ENCODE measurements at places on chromosomes 7 and 10. TPM values are rescaled to one million over a fixed set of nuclear protein-coding genes. Genes with fewer than 3 reads are reported as not detected.

GRCh38 chr7:39125846-39126245 is 148.1 kb downstream of the POU6F2 start:
- H3K27me3 ChIP-seq, result no peaks in the 10 kb centered on the region
- no peak overlapping the region for H3K4me3 ChIP-seq
- no peak overlapping the region for H3K27ac ChIP-seq

DNA sequence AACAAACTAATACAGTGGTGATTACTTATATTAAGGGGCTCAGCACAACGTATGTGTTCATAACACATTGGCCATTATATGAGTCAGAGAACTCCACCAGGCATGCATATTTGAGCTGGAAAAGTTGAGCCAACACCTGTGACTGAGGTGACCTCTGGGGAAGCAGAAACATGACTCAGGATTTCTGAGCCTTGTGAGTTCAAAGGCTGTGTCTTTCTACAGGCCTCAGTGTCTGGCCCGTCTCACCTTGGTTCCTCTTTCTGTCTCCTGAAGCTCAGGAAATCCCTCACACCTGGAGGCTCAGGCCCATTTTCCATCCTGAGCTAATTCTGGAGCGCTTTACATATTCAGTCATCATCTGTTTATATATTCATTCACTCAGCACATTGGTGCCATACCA is 230.9 kb upstream of the AGK start:
- H3K36me3 ChIP-seq, result no peaks in the 10 kb centered on the region
- H3K27me3 ChIP-seq, result no peaks in the 10 kb centered on the region
- H3K27ac ChIP-seq, result no peak overlapping the region
- no peak overlapping the region for H3K4me3 ChIP-seq
- H3K4me1 ChIP-seq, result no peaks in the 10 kb centered on the region

DNA sequence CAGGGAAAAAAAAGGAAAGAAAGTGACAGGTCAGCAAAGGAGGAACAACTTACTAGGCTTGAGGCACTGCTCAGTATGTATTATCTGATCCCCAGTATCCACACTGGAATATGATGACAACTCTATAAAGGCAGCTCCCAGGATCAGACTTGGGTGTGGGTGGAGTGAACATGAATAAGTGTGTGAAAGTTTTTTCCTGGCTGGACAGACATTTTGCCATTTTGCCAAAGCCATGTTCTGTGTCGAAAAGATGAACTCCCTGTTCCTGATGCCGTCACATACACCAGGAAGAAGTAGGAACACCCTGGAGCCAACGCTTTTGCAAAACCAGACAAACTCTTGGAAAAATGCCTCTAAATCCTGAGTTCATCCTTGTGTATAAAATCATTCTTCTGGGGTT is 143.2 kb upstream of the MEOX2 start:
- no peaks in the 10 kb centered on the region for H3K36me3 ChIP-seq
- no peak overlapping the region for H3K27ac ChIP-seq
- H3K27me3 ChIP-seq, result no peaks in the 10 kb centered on the region
- no peak for DNase-seq
- H3K4me3 ChIP-seq, result no peak overlapping the region

DNA sequence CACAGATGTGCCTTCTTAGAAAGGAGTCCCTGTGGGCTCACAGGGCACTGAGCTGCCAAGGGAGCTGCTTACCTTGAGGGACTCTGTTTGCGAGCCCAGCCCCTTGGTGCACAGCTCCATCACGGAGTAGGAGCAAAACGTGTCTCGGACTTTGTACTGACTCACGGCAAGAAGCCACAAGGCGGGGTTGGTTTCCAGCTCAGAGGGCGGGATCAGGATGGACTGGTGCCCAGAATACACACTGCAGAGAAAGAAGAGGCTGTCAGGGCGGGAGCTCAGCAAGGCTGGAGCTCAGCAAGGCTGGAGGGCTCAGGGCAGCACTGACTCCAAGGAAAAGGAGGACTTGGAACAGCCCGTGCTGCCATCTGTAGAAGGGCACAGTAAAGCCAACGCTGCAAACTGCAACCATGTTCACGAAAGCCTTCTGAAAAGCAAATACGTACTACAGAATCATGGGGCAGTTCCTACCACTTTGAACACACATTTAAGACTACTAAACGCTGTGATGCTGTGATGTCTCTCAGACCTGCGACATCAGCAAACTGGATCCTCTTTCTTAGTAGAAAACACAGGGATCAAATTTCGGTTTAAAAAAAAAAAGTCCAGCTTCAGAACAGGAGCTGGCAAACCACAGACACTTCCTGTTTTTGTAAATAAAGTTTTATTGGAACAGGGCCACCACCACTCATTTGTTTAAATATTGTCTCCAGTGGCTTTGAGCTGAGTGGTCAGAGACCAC is 194.3 kb downstream of the ZMYND11 start:
- H3K36me3 ChIP-seq, result no peaks in the 10 kb centered on the region
- no peak for DNase-seq
- H3K4me3 ChIP-seq, result peak overlapping the region; percentile 20
- H3K4me1 ChIP-seq, result peaks cover 33% of the 10 kb centered on the region
- no peaks in the 10 kb centered on the region for H3K27me3 ChIP-seq
- peak overlapping the region; percentile 45 for H3K27ac ChIP-seq

- H3K4me1 ChIP-seq, result no peaks in the 10 kb centered on the region
- H3K36me3 ChIP-seq, result no peaks in the 10 kb centered on the region
- no peak for DNase-seq
Observed at GRCh38 chr7:23938937-23939552, 229.0 kb downstream of the STK31 start.

GRCh38 chr10:116721547-116722392 is 20.6 kb downstream of the HSPA12A start:
- DNase-seq, result no peak
- H3K27ac ChIP-seq, result no peak overlapping the region
- H3K4me1 ChIP-seq, result peaks cover 34% of the 10 kb centered on the region

DNA sequence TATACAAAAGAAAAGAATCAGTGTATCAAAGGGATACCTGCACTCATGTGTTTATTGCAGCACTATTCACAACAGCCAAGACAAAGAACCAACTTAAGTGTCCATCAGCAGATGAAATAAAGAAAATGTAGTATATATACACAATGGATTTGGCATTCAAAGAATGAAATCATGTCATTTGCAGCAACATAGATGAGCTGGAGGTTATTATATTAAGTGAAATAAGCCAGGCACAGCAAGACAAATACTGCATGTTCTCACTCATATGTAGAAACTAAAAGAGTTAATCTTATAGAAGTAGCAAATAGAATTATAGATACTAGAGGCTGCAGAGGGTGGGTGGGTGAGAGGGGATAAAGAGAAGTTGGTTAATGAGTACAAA is 28.3 kb downstream of the CNOT4 start:
- H3K4me3 ChIP-seq, result no peak overlapping the region
- no peaks in the 10 kb centered on the region for H3K4me1 ChIP-seq
- peaks cover 5% of the 10 kb centered on the region for H3K36me3 ChIP-seq
- H3K27ac ChIP-seq, result no peak overlapping the region
- no peak for DNase-seq

GRCh38 chr7:68807666-68808065 is 790.6 kb upstream of the AUTS2 start:
- H3K4me3 ChIP-seq, result no peak overlapping the region
- H3K4me1 ChIP-seq, result no peaks in the 10 kb centered on the region
- no peaks in the 10 kb centered on the region for H3K36me3 ChIP-seq
- H3K27me3 ChIP-seq, result no peaks in the 10 kb centered on the region
- no peak for DNase-seq

- H3K36me3 ChIP-seq, result peaks cover 15% of the 10 kb centered on the region
- H3K27ac ChIP-seq, result no peak overlapping the region
- H3K27me3 ChIP-seq, result no peaks in the 10 kb centered on the region
- H3K4me3 ChIP-seq, result no peak overlapping the region
Observed at GRCh38 chr7:105642264-105642663, 61.0 kb upstream of the EFCAB10 start.

GRCh38 chr10:17256627-17257026 is 28.6 kb downstream of the VIM start:
- peaks cover 3% of the 10 kb centered on the region for H3K4me1 ChIP-seq
- H3K27me3 ChIP-seq, result no peaks in the 10 kb centered on the region
- H3K4me3 ChIP-seq, result no peak overlapping the region
- no peaks in the 10 kb centered on the region for H3K36me3 ChIP-seq
- no peak for DNase-seq

- H3K27ac ChIP-seq, result no peak overlapping the region
- no peaks in the 10 kb centered on the region for H3K4me1 ChIP-seq
- no peaks in the 10 kb centered on the region for H3K27me3 ChIP-seq
- H3K36me3 ChIP-seq, result no peaks in the 10 kb centered on the region
- no peak overlapping the region for H3K4me3 ChIP-seq
Observed at GRCh38 chr7:112184455-112184854, 21.7 kb downstream of the DOCK4 start.

GRCh38 chr7:153887749-153888569 is 164.2 kb upstream of the DPP6 start:
- no peak overlapping the region for H3K4me3 ChIP-seq
- H3K27ac ChIP-seq, result no peak overlapping the region
- H3K27me3 ChIP-seq, result peaks cover 28% of the 10 kb centered on the region
- H3K4me1 ChIP-seq, result no peaks in the 10 kb centered on the region
- no peak for DNase-seq

DNA sequence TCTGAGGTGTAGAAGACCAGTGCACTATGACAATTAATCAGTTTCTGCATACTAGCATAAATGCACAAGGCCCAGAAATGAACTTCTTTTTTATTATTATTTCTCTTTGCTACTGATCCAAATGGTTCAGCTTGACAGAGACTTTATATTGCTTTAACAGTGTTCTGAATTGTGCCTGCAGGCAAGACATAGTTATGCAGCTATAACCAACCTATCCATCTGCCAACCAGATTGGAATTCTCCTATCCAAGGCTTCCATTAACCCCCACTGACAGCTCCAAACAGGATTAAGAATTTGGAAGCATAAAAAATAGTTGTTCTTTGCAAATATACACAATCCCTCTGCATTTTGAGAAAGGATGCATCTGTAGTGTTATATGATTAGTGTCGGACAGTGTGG is 98.2 kb downstream of the BTRC start:
- H3K4me1 ChIP-seq, result no peaks in the 10 kb centered on the region
- no peak overlapping the region for H3K27ac ChIP-seq
- no peak overlapping the region for H3K4me3 ChIP-seq
- no peaks in the 10 kb centered on the region for H3K36me3 ChIP-seq

DNA sequence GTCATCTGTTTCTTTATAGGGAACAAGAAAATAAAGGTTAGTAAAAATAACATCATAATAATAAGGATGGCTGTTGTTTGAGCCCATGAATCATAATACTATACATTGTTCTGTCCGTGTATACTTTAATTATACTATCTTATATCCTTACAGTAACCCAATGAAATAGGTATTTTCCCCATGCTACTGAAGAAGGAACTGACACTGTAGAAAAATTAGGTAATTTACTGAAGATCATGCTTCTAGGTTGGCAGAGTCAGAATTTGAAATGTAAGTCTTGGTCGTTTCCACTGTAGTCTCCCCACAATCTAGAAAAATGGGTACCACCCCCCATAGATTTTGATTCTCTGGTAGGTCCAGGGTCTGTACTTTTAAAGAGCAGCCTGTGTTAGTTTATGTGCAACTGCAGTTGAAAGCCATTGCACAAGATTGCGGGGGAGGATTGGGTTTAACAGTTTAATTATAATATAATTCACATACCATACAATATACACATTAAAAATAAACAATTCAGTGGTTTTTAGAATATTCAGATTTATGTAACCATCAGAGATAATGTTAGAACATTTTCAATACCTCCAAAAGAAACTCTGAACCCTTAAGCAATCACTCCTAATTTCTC is 47.7 kb downstream of the SHOC2 start:
- no peak overlapping the region for H3K27ac ChIP-seq
- peaks cover 2% of the 10 kb centered on the region for H3K4me1 ChIP-seq
- no peaks in the 10 kb centered on the region for H3K27me3 ChIP-seq
- H3K36me3 ChIP-seq, result peaks cover 3% of the 10 kb centered on the region
- no peak for DNase-seq

DNA sequence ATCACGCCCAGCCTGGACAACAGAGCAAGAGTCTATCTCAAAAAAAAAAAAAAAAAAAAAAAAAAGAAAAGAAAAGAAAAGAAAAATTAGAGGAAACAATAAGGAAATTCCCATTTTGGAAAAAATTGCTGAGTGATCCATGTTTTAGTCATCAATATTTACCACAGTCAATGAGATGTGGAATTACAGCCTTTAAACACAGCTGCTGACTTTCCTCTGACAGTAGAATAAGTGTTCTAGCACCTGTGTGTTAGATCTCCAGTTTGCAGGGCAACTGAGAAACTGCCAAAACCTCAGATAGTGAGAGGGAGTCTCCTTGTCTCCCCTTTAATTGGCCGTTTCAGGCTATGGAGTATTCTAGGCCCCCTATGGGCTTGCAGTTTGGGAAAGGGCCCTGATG is 520.1 kb downstream of the KCNMA1 start:
- DNase-seq, result no peak
- H3K27ac ChIP-seq, result no peak overlapping the region
- no peaks in the 10 kb centered on the region for H3K4me1 ChIP-seq
- H3K27me3 ChIP-seq, result no peaks in the 10 kb centered on the region
- H3K36me3 ChIP-seq, result no peaks in the 10 kb centered on the region
- no peak overlapping the region for H3K4me3 ChIP-seq

DNA sequence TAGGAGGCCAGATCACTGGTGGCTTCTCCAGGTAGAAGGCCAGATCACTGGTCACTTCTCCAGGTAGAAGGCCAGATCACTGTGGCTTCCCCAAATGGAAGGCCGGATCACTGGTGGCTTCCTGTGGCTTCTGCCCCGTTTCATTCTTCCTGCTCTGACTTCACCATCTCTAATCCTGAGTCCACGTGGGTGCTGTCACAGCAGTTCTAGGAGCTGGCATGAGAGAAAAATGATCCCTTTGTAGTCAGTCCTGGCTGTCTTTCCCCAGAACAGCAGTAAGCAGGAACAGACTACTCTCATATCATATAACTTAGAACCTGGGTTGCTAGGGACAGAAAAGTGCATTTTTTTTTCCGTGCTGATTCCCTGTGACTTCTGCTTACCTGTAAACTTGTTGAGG is 90.9 kb downstream of the ACTR3B start:
- H3K4me1 ChIP-seq, result no peaks in the 10 kb centered on the region
- peaks cover 3% of the 10 kb centered on the region for H3K36me3 ChIP-seq
- DNase-seq, result no peak
- H3K27ac ChIP-seq, result no peak overlapping the region
- no peak overlapping the region for H3K4me3 ChIP-seq

GRCh38 chr7:90607196-90607595 is 11.1 kb downstream of the CDK14 start:
- DNase-seq, result no peak
- no peaks in the 10 kb centered on the region for H3K4me1 ChIP-seq
- no peak overlapping the region for H3K4me3 ChIP-seq
- no peaks in the 10 kb centered on the region for H3K36me3 ChIP-seq

Gene TEX47
- not detected for total RNA-seq

Gene DEPP1
- total RNA-seq, result not detected

Gene SPDYE16
- 0.54 TPM for total RNA-seq

Gene LRRC18
- not detected for total RNA-seq

Gene C7orf57
- total RNA-seq, result 0.18 TPM

Gene SLC26A5
- not detected for total RNA-seq

Gene ANKRD61
- not detected for total RNA-seq

Gene HOXA1
- total RNA-seq, result 0.28 TPM

Gene ZNF804B
- not detected for total RNA-seq

Gene HUS1
- 59.4 TPM for total RNA-seq

Gene CPN1
- not detected for total RNA-seq
